Astrocyte (in vitro differentiated cells and primary cell): ENCODE measurements at places on chromosomes 6 and 20. TPM values are rescaled to one million over a fixed set of nuclear protein-coding genes. Genes with fewer than 3 reads are reported as not detected.

- DNase-seq = peak; percentile 4
- peaks cover 2% of the 10 kb centered on the region for H3K4me1 ChIP-seq
- no peak overlapping the region for H3K4me3 ChIP-seq
- H3K27ac ChIP-seq = no peak overlapping the region
Observed at GRCh38 chr20:46307139-46307998, 929 bp downstream of the CDH22 start.

DNA sequence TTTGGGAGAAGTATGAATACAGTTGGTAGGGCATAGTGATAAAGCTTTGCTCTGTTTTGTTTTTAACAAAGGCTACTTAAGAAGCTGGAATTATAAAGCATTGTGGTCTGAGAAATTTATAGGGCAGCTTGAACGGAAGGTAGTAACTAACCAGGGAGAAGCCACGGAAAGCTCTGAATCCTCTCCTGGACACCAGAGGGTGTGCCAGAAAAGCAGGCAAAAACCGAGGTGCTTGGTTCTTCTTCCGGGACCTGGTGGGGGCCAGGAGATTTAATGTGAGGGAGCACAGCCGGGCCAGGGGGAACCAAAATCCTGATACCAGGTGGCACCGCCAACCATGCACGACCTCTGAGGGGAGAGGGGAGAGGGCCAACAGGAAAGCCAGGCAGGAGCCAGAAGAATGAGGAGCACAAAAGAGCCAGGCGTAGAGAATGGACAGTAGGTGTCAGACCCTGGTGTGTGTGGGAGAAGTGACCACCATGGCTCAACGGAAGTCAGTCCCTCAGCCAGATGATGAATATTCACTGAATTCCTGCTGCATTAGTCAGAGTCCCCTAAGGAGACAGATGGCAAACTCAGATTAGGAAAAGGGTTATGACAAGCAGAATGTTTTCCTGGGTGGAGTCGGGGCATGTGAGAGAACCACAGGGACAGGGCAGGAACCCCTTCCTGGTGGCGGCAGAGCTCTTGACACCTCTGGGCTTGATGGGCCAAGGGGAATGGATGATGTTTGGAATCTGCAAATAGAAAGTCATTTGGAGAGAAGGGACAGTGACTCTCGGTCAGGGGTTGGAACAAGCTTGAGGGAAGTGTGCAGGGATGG, 262.3 kb downstream of the ZNF217 start:
- H3K36me3 ChIP-seq = no peaks in the 10 kb centered on the region
- H3K4me1 ChIP-seq = peaks cover 8% of the 10 kb centered on the region
- no peak overlapping the region for H3K27ac ChIP-seq

Gene OPN5
- total RNA-seq = not detected in 2 replicates

DNA sequence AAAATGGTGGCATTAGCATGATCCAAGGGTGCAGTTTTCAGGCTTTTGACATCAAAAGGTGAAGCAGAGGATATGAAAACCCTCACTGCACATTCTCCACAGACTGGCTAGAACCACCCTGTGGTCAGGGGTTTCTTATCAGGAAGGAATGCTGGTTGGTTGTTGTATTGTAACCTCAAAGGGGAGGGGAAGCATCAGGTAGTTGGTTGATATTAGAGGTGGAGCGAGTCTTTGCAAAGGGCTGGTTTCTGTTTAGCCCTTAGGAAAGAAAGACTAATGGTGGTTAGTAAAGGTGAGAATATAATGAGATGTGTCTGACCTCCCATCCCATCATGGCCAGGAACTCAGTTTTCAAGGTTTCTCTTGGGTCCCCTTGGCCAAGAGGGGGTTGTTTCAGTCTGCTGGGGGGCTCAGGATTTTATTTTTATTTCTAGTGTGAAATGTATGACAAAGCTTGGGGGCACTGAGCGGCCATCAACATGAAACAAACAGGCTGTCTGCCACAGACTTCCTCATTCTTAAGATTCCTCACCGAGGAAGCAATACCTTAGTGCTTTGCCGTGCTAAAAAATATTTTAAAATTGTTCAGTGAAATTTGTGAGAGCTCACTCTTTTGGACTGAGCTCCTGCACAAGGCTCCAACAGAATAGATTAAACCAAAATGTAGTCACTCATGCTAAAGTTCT, 47.5 kb upstream of the PROKR2 start:
- no peaks in the 10 kb centered on the region for H3K27me3 ChIP-seq
- no peak overlapping the region for H3K27ac ChIP-seq
- no peaks in the 10 kb centered on the region for H3K36me3 ChIP-seq
- no peak for DNase-seq
- no peak overlapping the region for H3K4me3 ChIP-seq

Gene SAMD10
- 2.7 and 4.3 TPM in 2 replicates for total RNA-seq

Gene KCNB1
- total RNA-seq = 0.38 and 0.48 TPM in 2 replicates

Gene OR12D3
- total RNA-seq = not detected in 2 replicates
